ENCODE measurements at places on chromosomes 4 and X.

GRCh38 chrX:38987198-38987651, 186.0 kb downstream of the MID1IP1 start:
- no peak for DNase-seq

- DNase-seq: no peak
Measured at GRCh38 chr4:72383439-72383838, 185.6 kb downstream of the ADAMTS3 start.

- DNase-seq: no peak
Measured at GRCh38 chrX:45050558-45050957, 150.1 kb downstream of the DIPK2B start.

- no peak for DNase-seq
Measured at GRCh38 chrX:54193085-54193821, 10.2 kb upstream of the FAM120C start.

GRCh38 chr4:338759-339097, 1.1 kb downstream of the ZNF141 start:
- no peak for DNase-seq

DNA sequence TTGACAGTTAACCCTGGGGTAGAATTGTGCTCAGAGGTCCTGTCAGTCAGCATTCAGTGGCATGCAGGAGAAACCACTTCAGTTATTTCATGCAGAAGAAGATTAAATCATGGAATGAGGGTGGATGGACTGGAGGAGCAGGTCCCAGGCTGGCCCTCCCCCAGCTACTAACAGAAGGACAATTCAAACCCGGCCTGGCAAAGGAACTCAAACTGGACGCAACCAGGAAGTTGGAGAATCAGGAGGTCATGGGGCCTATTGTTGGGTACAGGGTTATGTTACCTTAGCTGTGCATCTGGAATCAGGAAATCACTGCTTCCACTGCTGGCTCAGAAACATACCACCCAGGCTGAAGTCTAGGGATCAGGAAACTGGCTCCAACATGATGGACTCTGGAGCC, 121.4 kb downstream of the GPAT3 start:
- DNase-seq: no peak

DNA sequence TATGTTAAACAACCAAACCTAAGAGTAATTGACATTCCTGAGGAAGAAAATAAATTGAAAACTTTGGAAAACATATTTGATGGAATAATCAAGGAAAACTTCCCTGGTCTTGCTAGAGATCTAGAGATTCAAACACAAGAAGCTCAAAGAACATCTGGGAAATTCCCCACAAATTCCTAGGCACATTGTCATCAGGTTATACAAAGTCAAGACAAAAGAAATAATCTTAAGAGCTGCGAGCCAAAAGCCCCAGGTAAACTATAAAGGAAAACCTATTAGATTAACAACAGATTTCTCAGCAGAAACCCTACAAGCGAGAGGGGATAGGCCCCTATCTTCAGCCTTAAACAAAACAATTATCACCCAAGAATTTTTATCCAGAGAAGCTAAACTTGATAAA, 1082.0 kb upstream of the IGFBP7 start:
- no peak for DNase-seq

- DNase-seq: no peak
Measured at GRCh38 chrX:112043997-112044396, 38.6 kb downstream of the TRPC5 start.

GRCh38 chrX:103550415-103551051, 31.2 kb upstream of the RAB40A start:
- DNase-seq: no peak

GRCh38 chr4:98232202-98232601, 29.0 kb upstream of the RAP1GDS1 start:
- DNase-seq: no peak

DNA sequence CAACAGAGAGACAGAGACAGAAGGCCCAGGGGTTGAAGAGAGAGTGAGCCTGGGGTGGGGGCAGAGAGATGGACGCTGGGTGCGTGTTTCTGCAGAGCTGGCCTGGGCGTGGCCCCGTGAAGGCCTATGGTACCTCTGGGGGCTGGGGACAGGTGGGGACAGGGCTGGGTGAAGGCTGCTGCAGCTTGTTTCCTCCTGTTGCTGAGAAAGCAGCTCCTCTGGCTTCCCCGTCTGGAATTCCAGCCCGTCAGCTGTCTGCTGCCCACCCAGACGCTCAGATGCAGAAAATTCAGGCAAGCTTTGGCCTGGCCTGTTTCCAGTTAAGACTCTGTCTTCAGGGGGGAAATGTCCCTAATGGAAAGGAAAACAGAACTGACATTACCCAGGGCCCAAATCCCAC, 76.8 kb upstream of the PSAPL1 start:
- DNase-seq: no peak

DNA sequence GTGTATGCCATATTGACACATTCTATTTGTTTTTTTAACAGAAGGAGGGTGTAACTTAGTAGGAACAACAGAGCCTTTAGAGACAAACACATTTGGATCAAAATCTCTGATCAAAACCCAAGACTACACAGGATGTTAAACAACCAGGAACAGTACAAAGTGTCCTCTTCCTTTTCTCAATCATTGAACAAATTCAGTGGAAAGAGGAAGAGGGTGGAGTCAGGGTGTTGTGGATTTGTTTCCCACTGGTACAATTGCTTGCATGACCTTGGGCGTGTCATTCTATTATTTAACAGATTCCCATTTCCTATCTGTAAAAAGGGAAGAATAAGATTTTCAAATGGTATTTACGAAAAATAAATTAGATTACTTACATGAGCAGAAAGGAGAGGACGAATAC, 1162.8 kb upstream of the PRKX start:
- DNase-seq: no peak

DNA sequence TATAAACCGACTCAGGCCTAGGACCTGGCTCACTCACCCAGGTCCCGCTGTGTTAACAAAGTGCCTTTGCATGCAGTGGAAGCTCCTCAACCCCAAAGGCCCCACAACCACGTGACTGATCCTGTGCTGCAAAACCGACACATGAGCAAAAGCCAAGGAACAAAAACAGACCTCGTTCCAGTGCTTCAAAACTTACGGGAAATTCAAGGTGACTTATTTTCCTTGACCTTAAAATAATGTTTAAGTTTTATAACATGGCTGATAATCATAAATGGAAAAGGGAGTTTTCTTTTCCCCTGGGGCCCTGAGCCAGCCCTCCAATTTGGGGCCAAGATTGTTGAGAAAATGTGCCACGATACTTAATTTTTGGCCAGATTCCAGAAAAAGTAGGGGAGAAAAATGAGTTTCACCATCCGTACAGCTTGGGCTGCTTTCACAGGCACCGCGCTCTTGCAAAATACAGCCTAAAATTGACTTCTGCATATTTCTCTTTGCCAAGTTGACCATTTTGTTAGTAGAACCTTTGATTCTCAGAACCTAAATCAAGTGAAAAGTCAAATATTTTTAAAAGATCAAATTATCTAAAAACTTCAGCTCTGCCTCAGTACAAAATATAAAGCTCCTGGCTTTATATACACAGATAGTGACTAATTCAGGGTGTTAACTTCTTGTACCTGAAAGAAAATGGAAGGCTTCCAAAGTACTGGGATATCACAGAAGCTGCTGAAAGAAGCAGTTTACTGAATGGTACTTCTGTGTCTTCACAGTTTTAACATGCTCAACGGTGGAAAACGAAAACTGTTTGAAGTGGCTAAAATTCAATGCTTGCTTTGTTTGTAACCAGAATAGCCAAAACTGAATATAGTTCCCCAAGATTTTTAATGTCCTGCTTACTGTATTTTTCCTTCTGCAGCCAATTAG, 93.8 kb downstream of the APBB2 start:
- DNase-seq: no peak

DNA sequence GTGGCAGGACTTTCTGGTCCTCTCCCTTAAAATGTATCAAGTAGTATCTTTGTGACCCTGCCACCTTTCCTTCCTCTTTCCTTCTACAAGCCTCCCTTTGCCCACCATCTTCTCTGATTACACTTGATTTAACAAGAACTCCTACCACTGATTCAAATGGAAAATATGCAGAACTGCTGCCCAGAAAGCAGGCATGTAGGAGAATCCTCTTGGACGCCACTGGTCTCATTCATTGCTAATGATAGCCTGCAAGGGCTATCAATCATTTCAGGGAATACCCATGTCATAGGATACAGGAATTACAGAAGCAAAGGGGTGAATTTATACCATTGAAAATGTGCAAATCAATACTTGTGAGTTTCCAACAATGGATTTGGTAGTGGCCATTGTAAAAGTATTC, 294.6 kb upstream of the NRK start:
- DNase-seq: no peak

DNA sequence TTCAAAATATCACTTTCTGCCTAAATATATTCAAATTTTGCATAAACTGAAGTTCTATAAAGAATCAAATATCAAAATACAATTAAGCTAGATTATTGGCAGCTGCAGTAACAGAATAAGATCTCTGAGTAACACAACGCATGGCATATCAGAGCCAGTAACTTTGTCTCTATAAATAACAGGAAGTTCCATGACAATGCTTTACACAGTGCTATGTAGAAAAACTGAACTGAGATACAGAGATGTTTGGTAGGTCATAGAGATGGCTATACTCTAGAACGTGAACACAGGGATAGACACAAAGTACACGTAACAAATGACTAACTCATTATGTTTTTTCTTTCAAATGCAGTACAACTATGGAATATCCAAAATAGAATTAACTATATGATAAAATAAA, 18.2 kb downstream of the UBE2D3 start:
- DNase-seq: no peak

GRCh38 chrX:152927858-152928760, 30.2 kb downstream of the ZNF185 start:
- no peak for DNase-seq

DNA sequence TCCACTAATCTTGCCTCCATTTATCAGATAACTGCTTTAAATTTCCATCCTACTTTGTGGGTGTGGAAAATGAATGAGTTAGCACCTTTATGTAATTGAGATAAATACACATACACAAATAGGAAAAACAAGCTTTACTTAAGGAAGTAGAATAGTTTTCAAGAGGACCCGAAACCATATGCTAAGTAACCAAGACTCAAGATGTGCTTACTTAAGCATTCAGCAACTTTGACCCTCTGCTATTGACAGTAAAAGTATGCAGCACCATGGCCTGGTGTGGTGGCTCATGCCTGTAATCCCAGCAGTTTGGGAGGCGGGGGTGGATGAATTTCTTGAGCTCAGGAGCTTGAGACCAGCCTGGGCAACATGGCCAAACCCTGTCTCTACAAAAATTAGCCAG, 29.9 kb downstream of the RNF175 start:
- DNase-seq: no peak

GRCh38 chr4:1640190-1640589, 43.9 kb downstream of the FAM53A start:
- no peak for DNase-seq

- no peak for DNase-seq
Measured at GRCh38 chr4:70925899-70926635, 23.9 kb downstream of the MOB1B start.

All from activated CD4-positive, alpha-beta T cell treated with anti-CD3 and anti-CD28 coated beads, Interleukin-2, amount 10 ng/mL, durations not matched to agents 24 days and 14 days (primary cell).